Umbilical cord (tissue), 2 donors: ENCODE measurements at places on chromosomes 4 and X. TPM values are rescaled to one million over a fixed set of nuclear protein-coding genes. Genes with fewer than 3 reads are reported as not detected.

SMIM20 gene
- total RNA-seq, result 17.1 TPM

DNA sequence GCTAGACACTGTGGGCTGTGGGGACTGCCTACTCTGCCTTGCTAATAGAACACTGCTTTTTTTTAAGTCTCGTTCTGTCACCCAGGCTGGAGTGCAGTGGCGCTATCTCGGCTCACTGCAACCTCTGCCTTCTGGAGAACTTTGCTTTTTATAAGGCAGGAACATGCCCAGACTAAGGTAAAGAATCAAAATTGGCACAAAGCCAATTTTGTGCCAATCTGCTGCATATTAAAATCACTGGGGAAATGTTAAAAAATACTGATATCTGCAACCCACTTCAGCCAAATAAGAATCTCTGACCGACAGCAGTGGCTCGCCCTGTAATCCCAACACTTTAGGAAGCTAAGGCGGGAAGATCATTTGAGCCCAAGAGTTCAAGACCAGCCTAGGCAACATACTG, 36.5 kb upstream of the CEP135 start:
- no peak for DNase-seq

DNA sequence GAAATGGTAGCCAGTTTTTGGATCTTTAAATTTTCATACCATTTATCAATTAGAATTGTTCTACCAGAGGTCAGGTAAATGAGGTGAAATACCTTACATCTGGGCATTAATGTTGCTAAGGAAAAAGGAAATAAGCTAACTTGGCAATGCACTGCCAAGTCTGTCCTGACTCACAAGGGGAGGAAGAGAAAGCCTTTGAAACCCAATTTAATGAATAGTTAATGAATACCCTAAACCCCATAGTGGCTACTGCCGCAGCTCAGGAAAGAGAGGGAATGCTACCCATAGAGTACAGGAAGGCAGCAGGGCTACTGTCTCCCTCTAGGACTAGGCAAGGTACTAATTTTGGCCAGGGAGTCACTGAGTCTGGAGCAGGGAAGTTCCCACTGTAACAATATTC, 16.8 kb upstream of the DHX15 start:
- no peak for DNase-seq

RAB41 gene
- not detected for total RNA-seq

GRCh38 chr4:108018040-108018883, 28.6 kb downstream of the HADH start:
- DNase-seq, result peak; percentile 86

GRCh38 chr4:36029951-36030350, 214.4 kb downstream of the ARAP2 start:
- DNase-seq, result no peak

DNA sequence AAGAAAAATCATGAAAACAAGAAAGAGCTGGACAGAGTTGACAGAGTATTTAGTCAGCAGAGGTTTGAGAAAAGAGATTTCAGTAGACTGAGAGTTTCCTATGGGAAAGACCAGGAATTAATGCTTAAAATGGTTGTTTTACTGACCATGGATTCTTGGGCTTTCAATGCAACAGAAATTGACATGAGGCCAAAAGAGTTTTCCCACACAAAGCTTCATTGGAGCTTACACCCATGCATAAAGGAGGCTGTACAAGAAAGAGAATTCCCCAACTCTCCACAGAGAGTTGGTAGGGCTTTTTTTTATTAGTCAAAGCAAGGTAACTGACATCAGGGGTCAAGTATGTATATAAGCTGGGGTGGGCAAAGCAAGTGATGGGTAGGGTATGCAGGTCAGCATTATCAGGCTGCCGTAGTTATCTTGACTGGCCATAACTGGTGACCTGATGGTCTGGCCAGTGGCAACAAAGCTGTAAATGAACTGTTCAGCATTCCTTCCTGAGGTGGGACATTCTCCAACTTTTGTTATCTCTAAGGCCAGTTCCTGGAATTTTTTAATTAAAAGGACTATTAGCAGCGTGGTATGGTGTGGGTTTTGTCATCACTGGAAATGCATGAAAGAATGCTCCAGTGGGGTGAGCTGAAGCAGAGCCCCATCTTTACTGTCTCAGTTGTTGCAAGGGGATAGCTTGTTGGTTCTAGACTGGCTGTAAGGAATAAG, 117.0 kb downstream of the ADAM29 start:
- no peak for DNase-seq

TLR10 gene
- total RNA-seq, result 2.9 TPM

DNA sequence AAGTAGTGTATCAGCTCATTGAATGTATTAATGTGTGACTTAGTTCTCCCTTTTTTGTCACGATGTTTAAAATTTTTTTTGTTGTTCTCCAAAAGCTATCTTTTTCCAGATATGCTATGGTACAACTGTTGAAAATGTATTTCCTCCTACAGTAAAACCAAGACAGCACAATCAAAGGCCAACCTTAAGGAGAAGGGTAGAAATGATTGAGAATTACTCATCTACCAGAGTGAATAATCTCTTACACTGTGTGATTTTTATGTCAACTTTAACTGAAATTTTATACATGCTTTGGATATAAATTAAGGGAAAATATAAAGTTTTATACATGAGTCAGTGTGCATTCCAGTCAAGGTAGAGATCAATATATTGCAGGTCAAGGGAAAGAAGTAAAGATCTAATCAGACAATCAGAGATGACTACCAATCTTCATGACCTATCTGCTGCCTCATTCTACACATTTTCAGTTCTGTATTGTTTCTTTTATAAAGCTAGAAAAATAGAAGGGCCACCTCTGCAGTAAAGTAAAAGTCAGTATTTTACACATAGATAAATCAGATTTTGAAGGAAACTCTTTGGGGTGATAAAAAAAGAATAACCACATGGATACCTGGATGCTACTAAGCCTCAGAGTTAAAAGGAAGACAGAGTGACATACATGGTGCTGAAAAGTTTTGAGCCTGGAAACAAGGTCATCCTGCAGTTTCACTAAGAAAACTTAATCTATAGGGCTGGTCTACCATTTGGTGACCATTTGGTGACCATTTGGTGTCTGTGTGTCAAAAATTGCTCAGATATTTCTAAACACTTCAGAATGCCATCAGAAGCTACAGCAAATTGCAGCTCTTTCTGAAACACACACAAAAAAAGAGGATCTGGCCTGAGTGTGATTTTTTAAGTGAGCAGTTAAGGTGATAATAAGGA, 1.6 kb downstream of the FAM13A start:
- DNase-seq, result peak; percentile 4

GRCh38 chrX:86002076-86002896, 45.1 kb downstream of the CHM start:
- DNase-seq, result no peak

DNA sequence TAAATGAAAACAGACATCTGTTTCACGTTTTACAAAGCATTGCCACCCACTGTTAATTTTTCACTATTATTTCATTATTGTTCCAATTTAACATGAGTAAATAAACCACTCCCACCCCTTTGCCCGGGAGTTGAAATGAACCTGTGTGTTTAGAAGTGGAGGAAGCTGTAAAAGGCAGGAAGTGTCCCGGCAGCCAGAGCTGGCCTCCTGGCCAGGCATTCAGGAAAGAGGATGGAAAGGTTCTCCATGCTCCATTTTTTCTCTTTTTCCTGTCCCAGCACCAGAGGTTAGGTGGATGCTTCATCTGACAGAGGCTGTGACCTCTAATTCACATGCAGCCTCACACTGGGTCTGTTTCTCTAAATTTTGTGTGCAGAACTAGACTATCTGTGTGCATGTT, 55.5 kb upstream of the LNX1 start:
- DNase-seq, result no peak

STPG2 gene
- total RNA-seq, result 3.4 TPM

- no peak for DNase-seq
Observed at GRCh38 chrX:32520789-32521188, 690.6 kb downstream of the DMD start.

DNA sequence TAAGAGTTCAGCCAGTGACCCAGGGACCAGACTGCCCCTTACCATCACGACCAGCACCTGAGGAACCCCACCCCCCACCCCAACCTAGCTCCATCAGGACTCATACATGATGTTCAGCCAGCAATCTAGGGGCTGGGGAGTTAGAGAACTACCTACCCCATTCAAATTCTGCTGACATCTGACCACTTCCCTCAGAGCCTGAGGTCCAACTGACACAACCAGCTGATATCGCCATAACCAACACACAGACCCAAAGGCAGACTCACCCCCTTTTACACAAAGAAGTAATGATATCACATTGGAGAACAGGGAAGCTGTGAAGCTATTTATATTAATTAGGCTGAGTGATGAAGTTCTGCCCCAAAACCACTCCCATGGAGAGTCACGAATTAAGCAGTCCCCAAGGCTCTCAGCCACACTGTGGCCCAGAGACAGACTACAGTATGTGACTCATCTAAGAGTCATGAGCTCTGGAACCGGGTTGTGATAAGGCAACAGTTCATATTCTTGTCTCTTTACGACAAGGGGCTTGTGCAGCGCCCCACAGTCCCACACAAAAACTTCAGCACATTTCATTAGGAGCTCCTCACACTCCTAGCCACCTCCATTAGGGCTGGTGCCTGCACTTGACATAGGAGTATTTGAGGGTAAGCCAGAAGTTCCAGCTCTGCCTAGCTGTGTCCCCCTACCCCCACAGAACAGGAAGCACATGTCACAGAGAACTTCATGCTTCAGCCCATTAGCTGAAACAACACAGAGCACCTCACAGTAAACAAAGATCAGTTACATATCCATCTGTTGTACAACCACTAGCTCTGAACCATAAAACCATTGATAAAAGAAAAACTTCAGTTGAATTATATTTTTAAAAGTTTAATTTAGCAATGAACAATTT, 184.7 kb upstream of the ZCCHC13 start:
- DNase-seq, result no peak

CPLX1 gene
- total RNA-seq, result not detected

DNA sequence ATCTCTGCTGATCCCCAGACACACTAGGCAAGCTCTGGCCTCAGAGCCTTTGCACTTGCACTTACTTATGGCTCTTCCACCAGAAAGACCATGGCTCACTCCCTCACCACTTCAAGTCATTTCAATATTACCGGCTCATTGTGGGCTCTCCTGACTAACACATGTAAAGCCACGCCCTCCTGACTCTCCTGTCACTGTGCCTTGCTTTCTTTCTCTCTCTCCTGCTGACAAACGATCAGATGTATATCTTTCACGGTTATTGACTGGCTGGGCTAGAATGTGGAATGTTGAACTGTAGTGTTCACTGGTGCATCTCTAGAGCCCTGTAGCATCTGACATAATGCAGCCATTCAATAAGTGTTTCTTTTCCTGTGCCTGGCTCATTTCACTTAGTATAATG, 425.1 kb downstream of the RAB28 start:
- DNase-seq, result no peak

GRCh38 chr4:1012034-1012739, 761 bp downstream of the FGFRL1 start:
- no peak for DNase-seq

GRCh38 chr4:139584013-139584412, 28.0 kb upstream of the SETD7 start:
- peak; percentile 20 for DNase-seq

GRCh38 chr4:66639361-66639760, 905.9 kb downstream of the CENPC start:
- no peak for DNase-seq

DNA sequence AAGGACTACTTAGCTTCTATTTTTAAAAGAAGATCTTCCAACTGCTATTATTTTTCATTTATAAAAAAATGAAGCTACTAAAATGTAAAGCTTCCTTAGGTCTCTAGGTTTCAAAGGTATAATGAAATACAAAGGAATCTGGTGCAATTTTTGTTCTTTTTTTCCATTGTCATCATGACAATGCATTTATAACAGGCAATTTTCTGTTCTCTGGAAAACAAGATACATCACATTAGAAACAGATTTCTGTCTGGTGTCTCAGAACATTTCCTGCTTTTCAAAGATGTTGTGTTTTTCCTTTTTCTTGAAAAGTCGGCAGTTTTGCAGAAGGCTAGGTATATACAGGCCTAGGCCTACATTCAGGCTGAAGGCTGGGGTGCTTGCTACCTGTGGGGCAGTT, 63.6 kb upstream of the ATP8A1 start:
- no peak for DNase-seq

NKX3-2 gene
- total RNA-seq, result 0.24 TPM

- peak; percentile 49 for DNase-seq
Observed at GRCh38 chrX:41923978-41924683, 777 bp upstream of the CASK start.

- no peak for DNase-seq
Observed at GRCh38 chr4:153371701-153372234, 27.3 kb downstream of the MND1 start.

IGFBP7 gene
- 999 TPM for total RNA-seq

BEX1 gene
- 1.2 TPM for total RNA-seq

DNA sequence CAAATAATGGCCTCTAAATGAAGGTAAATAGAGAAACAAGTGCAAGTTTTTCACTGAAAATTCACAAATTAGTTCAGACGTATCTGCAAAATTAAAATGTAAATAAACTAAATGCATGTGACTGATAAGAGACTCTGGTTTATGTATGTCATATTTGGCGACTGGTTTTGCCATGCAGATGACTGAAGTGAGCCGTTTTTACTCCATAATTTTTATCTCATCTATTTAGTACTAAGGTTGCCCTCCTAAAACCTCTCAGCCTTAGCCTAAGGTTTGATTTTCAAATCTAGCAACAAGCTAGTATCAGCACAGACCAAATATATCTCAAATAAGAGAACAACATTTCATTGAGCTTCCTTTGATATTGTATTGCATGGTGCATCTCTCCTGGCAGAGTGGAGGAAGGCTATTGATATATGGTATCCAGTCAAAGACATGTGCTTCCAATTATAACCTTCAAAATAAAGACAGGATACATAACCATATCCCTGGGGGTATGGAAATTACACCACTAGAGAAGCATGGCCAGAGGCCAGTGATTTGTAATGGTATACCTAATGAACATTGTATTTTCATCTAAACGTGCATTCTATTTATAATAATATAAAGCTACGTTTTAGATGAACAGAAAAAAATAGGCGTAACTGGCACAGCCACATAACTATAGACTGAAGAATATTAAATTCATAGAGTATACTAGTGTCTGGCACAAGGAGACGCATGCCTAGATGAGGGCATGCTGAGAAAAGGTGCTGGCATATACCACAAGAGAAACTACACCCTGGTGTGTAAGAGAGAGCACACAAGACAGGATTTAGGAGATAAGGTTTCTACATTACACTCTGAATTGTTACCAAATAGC, 392.6 kb upstream of the INTU start:
- no peak for DNase-seq

- DNase-seq, result no peak
Observed at GRCh38 chr4:7046971-7047370, 3.8 kb downstream of the TADA2B start.

DNA sequence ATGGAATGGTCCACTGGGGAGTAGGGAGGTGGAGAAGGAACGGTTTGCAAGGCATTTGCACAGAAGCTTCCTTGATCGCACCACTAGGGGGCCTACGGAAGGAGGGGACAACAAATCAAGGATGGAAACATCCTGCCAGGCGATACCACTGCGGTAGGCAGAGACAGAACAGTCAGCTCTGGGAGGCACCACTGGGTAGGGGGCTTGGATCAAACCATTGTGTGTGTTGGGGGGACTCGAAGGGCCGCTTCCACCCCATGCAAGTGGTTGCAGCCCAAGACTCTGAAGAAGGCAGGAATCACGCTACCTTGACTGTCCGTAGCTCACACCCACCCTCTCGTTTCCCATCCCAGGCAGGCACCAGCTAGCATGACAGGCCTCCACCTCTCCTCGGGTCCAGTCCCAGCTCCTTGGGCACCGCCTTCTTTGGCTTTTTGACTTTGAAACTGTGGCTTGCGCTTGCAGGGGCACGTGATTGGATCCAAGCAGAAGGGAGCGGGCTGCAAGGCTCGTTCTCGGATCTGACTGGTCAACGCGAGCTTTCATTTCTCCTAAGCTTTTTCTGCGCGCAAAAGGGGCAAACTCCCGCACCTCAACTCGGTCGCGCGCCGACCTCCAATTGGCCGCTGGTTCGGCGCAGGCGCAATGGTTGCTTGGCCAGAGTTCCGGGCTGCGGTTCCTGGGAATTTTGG, 28.4 kb downstream of the GAGE1 start:
- no peak for DNase-seq
